T47D (cell line): ENCODE measurements at places on chromosomes 6 and 20.

DNA sequence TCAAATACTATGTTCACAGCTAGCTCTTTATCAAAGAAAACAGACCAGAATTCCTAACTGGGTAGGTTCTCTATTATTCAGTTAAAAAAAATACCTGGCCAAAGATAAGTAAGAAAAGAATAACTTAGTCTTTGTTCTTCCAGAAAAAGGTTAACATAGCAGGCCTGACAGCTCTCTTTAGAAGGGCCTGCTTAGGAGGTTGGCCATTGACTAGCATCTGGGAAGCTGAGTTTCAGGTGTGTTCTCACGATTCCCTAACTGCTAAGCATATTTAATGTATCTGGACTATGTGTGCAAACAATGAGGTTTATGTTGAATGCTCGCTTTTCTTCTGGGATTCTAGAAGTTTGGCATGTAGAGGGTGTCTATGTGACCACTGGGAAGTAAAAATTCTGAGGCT lies 618.9 kb downstream of the HACE1 start:
- DNase-seq, result no peak

DNA sequence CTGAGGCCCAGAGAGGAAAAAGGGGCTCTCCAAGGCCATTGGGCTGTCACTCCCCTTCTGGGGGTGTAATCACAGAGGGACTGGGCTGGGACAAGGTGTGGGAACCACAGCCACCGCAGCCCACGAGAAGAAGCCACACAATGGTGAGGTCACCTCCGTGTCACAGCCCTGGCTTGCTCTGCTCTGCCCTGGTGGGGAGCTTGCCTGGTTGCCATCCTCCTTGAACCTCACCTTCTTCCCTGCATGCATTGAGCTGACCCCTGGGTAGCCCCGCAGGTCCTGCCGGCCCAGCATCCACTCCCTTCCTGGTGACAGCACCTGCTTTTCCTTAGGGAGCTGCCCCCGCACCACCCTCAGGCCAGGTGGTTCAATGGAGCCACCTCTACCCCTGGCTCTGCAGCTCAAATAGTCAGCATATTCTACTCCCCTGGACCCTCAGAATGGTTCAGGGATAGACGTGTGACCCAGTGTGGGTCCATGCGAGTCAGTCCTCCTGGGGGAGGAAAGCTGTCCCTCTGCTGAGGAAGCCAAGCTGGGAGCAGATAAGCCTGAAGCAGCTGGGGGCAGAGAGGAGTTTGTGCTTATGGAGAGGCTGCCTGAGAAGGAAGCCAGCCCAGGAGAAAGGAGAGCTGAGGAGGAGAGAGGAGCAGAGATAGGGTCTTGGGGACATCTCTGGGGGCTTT lies 21.3 kb downstream of the RBM38 start:
- no peak for DNase-seq

GRCh38 chr6:27178407-27178730 lies 69.1 kb upstream of the PRSS16 start:
- no peak for DNase-seq

DNA sequence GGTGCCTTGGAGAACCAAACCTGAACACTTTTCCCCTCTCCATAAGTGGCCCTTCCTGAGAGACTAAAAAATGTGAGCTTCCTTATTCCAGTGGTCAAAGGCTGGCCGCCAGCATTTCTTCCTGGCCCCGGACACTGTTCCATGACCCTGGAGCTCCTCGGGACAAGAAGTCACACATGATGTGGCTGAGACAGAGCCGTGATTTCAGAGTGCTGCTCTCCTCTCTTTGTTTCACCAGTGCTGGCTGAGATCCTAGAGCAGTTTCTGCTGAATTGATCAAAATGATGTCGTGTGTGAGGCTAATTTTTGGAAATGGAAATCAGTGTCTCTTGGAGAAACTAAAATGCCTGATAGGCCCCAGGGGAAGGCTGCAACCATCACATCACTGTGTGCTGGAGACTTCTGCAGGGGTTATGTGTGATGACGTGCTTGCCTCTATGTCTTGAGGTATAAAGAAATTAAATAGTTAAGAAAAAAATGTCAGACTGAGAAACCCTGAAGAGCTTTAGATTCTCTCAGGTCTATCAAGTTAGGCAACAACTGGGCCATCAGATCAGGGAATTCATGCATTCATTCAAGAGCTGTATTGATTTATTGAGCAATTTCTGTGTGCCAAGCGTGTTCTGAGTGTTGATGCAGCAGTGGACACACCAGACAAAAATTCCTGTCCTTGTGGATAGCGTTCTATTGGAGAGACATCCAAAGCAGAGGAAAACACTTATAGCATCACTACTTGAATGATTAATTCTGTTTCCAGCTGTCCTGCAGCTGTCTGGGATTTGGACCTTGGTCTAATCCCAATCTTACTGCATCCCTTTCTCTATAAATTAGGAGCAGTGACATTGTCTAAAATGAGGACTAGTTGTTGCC lies 72.7 kb upstream of the CCN6 start:
- no peak for DNase-seq

- DNase-seq, result no peak
Observed at GRCh38 chr20:44053046-44053445, 133.9 kb downstream of the JPH2 start.

- DNase-seq, result no peak
Observed at GRCh38 chr6:126015863-126016262, 29.5 kb downstream of the TRMT11 start.

- DNase-seq, result no peak
Observed at GRCh38 chr20:15889061-15889460, 684.2 kb downstream of the KIF16B start.

DNA sequence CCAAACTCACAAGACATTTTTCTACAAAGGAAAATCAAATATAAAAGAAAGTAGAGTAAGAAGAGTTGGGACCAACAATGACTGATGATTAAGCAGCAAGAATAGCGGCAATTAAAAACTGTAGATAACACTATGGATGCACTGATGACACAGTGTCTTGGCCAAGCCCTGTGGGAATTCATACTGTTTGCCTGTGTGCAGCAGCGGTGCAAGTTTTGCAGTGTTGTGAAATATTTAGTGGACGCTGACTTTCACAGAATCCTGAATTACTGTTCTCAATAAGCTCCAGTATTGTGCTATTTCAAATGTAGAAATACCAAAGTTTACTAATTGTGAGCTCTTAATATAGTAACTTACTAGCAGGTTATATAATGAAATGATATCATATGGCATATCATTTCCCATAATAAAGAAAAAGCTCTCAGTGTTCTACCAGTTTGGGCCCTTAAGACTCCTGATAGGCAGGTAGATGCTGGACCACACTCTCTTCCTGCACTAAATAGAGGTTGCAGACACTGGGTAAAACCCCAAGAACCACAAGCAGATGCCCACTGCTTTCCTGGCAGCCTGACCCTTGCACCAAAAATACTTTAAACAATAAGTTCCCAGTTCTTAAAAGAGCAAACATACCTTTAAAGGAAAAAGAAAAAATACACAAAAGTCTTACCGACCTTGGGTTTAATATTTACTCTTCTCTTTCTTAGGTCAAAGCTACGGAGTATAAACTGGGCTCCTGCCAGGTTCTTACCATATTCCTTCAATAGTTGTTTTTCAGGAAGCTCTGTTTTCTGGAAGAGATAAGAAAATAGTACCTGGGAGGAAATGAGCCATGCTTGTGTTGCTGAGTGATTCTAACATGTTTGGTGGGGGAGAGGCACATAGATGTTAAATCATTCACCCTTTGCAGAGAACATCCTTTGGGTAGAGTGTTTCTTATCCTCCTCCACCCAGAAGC lies 41.6 kb downstream of the ANKEF1 start:
- DNase-seq, result no peak

GRCh38 chr6:33856655-33857054 lies 52.9 kb upstream of the MLN start:
- no peak for DNase-seq

- no peak for DNase-seq
Observed at GRCh38 chr6:164322533-164322932, 908.0 kb downstream of the QKI start.

DNA sequence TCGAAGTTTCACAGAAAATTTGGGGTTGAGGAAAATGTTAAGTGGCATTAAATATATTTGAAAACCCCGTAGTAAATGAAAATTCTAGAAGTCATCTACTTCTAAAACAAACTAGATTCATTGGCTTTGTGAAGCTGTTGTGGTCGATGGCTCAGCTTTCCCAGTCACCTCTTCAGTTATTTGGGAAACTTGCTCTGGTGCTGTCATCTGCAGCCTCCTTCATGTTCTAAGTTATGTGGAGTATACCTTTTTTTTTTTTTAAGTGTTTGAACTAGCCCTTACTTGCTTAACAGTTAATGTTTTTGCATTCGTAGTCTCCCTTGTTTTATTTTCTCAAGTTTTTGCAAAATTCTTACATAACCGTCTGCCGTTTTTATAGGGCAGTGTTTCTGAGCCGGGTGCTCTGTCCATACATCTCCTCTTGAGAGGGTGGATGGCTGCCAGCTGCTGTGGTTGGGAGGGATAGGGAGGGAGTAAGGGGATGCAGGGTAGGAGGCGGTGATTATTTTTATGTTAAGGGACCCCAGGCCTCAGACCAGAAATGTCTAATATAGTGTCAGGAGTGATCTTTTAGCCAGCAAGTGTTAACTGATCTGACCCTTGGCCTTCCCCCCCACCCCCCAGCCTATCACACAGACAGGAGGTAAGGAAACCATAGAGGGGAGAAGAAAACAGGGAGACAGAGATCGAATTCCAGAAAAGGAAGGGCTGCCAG lies 7.1 kb downstream of the RREB1 start:
- no peak for DNase-seq

- DNase-seq, result no peak
Observed at GRCh38 chr6:44171899-44172546, 13.4 kb downstream of the CAPN11 start.

DNA sequence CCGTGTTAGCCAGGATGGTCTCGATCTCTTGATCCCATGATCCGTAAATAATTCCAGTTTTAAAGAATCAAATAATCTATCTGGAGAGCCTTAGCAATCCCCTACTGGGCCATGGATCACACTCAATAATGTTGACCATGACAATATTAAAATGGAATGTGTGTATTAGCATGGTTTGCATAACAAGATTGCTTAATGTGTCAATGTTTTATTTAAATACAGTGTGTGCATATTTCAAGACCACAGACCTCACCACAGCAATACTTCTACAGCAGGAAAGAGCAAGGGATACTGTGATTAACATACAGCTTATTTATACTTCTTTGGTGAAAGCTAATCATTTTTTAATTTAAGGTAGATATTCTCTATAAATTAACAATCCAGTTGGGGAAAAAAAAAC lies 470.4 kb downstream of the TFAP2B start:
- peak; percentile 35 for DNase-seq

DNA sequence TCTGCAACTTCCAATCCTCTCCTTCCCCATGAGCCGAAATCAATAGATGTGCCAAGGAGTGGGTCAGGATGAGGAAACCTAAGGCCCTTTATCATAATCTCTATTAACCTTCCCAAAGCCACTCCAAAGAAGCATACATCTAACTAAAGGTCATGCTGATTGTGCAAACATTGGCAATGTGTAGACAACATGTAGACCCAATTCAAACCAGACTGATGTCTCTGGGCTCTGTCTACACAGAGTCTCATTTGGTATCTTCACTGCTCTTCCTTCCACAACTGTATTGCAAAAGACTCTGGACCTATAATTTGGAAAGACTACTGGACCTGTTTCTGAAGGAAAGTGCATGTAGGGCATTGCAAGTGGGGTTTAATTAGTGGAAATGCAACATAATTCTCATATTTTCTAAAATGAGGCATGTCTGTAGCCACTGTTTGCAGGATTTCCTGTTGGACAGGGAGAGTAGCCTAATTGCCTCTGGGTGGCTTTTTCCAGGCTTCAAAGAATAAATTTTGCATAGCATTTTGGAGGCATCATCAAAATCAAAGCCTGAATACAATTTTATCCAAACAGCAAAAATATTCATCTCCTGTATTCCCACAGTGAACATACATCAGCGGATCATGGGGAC lies 35.0 kb upstream of the MLIP start:
- DNase-seq, result no peak

- no peak for DNase-seq
Observed at GRCh38 chr6:169388395-169389166, 134.9 kb upstream of the THBS2 start.

- DNase-seq, result peak; percentile 45
Observed at GRCh38 chr20:10672624-10673127, 1.1 kb downstream of the JAG1 start.

DNA sequence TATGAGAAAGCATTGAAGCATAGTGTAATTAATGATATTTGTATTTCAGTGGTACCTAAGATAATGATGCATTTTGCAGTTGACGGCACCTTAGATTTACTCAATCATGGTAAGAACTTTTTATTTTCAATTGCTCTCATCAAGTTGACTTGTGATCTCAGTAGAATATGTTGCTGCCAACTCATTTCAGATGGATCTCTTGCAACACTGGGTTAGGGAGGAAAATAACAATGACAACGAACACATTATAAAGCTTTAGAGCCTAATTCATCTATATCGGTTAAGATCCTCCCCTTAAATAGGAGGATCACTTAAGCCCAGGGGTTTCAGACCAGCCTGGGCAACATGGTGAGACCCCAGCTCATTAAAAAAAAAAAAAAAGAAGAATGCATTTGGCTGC lies 18.0 kb upstream of the TBC1D22B start:
- DNase-seq, result no peak

DNA sequence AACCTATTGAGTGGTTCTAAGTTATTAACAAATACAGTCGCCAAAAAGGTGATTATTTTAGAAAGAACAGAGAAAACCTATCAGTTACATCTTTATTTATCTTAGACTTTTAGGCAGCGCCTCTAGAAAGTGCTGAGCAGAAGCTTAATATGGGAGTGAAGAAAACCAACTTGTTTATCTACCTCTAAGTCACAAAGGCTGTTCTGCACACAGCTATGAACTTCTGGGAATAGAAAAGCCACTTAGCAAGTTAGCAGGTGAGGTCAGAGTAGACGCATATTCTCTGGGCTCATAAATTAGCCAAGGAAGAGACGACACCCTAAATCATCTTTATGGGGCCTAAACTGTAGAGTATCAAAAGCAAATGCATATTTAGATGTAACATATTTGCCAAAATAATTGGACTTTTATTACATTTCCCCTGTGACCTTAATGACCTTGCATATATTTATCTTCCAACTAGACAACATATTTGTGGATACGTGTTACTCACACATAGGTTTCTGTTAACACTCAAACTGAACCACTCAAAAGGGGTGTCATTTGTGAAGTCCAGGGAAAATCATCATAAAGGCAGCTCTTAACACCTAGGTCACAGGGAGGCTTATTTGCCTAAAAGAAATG lies 267.1 kb downstream of the ADGB start:
- DNase-seq, result no peak

DNA sequence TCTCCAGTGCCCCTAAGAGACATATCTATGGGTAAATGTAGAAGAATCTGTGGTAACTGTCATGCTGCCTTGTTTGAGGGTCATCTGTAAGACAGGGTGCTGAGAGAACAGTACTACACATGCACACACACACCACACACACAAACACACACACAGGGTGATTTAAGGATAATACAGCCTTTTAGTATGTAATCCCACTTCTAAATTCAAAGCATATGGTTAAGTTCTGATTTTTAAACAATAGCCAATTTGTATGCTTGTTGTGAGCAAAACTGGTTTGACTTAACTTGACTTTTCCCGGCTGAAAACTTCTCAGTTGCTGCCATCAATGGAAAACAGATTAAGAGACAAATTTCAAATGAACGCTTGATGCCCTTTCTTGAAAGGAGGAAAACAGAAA lies 241.8 kb downstream of the ADGRG6 start:
- DNase-seq, result no peak

GRCh38 chr6:30988209-30988825 lies 4.8 kb downstream of the MUC21 start:
- DNase-seq, result no peak
